Lung (tissue), 17 donors: ENCODE measurements at places on chromosomes 3 and 15. TPM values are rescaled to one million over a fixed set of nuclear protein-coding genes. Genes with fewer than 3 reads are reported as not detected.
A peak's percentile ranks its signal among the peaks of the same experiment; 100 is the strongest.

Gene TGM4
- total RNA-seq: not detected

GRCh38 chr15:96339619-96340347 lies 9.3 kb downstream of the NR2F2 start:
- no peaks in the 10 kb centered on the region for H3K27me3 ChIP-seq
- peak overlapping the region; percentile 64 for H3K27ac ChIP-seq
- peaks cover 4% of the 10 kb centered on the region for H3K36me3 ChIP-seq
- DNase-seq: peak; percentile 70

- H3K36me3 ChIP-seq: peaks cover 4% of the 10 kb centered on the region
- H3K27me3 ChIP-seq: no peaks in the 10 kb centered on the region
- no peak overlapping the region for H3K4me3 ChIP-seq
- no peak for DNase-seq
These were observed 13.2 kb downstream of the FAM162A start for GRCh38 chr3:122397201-122397600.

GRCh38 chr3:185313693-185314246 lies 49.2 kb upstream of the MAP3K13 start:
- peak overlapping the region; percentile 10 for H3K27ac ChIP-seq
- H3K27me3 ChIP-seq: no peaks in the 10 kb centered on the region
- H3K4me3 ChIP-seq: no peak overlapping the region
- no peaks in the 10 kb centered on the region for H3K4me1 ChIP-seq

- no peak overlapping the region for H3K4me3 ChIP-seq
- no peak for DNase-seq
- peaks cover 30% of the 10 kb centered on the region for H3K36me3 ChIP-seq
- H3K4me1 ChIP-seq: peaks cover 15% of the 10 kb centered on the region
- no peak overlapping the region for H3K27ac ChIP-seq
These were observed 4.2 kb upstream of the EFCAB12 start for GRCh38 chr3:129432671-129433070.

GRCh38 chr3:66342717-66343356 lies 122.0 kb downstream of the SLC25A26 start:
- no peaks in the 10 kb centered on the region for H3K36me3 ChIP-seq
- DNase-seq: no peak
- no peaks in the 10 kb centered on the region for H3K4me1 ChIP-seq
- H3K4me3 ChIP-seq: no peak overlapping the region
- no peak overlapping the region for H3K27ac ChIP-seq
